ENCODE measurements at places on chromosomes 1 and 21. TPM values are rescaled to one million over a fixed set of nuclear protein-coding genes. Genes with fewer than 3 reads are reported as not detected.

Gene TRPM2
- 1.7 TPM for total RNA-seq

Gene CLCA1
- total RNA-seq = not detected

- no peak for DNase-seq
Observed at GRCh38 chr1:53503433-53504217, 44.4 kb downstream of the DMRTB1 start.

GRCh38 chr1:205965036-205965884 lies 22.0 kb upstream of the SLC26A9 start:
- no peak for DNase-seq

Gene DMRTA2
- total RNA-seq = not detected

- DNase-seq = no peak
Observed at GRCh38 chr1:36530261-36530660, 47.5 kb upstream of the CSF3R start.

- DNase-seq = no peak
Observed at GRCh38 chr1:29931477-29932175, 695.3 kb downstream of the PTPRU start.

DNA sequence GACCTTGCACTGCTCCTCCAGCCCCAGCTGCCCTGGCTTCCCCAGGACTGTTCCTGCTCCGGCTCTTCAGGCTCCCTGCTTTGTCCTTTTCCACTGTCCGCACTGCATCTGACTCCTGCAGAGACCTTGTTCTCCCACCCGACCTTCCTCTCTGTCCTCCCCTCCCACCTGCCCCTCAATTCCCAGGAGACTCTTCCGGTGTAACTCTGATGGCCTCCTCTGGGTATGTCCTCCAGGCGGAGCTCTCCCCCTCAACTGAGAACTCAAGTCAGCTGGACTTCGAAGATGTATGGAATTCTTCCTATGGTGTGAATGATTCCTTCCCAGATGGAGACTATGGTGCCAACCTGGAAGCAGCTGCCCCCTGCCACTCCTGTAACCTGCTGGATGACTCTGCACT lies 550 bp downstream of the ACKR1 start:
- DNase-seq = no peak

Gene CYYR1
- 3.7 TPM for total RNA-seq

GRCh38 chr1:101653482-101653946 lies 343.2 kb downstream of the OLFM3 start:
- no peak for DNase-seq

GRCh38 chr1:246398126-246398813 lies 108.8 kb downstream of the SMYD3 start:
- DNase-seq = no peak

GRCh38 chr1:231808990-231809389 lies 182.4 kb downstream of the DISC1 start:
- no peak for DNase-seq

Gene CCDC27
- total RNA-seq = not detected

Gene TCHHL1
- total RNA-seq = not detected

DNA sequence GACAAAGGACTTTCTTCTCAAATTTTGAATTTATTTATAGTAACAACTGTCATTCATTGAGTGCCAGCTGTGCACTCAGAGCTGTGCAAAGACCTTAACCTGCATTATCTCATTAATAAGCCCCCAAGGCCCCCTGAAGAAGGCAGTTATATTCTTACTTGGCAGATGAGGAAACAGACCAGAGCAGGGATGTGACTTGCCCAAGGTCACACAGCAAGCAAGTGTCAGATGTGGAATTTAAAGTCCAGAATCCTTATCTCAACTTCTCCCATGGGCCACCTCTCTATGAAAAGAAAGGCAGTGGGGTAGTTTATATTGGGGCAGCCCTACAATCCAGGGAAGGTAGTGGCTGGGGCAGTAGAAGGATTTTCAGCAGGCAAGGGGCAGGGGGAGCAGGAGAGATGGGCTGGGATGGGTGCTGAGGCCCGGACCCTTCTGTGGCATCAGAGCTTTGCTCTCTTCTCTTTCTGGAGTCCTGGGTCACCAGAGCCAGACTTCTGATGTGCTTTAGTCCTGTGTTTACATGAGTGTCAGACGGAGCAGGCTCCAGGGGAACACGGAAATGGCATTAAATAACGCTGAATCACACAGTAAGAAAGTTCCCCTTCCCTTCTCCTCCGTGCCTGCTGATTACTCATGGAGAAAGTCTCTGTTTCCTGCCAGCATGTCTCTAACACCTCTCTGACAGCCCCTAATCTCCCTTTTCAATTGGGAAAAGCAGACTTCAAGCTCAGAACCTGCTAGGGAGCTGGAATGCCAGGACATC lies 39.5 kb downstream of the EPHB2 start:
- peak; percentile 91 for DNase-seq

Gene FAM151A
- not detected for total RNA-seq

DNA sequence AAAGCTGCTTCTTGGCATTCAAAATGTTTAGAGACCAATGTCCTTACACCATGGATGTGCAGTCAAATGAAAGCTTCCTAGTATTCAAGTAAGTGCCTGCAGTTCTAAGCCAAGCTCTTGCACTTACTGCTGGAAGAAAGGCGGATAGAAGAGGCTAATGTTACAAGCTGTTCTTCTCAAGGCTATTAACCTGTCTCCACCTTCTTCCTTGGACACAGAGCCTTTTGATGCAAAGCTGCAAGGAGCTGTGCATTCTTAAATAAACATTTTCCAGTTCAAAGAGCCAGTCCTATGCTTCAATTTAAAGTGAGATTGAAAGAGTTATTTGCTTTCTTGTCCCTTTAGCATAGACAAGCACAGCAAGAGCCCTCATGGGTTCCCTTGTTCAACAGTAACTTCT lies 167.9 kb upstream of the RUNX1 start:
- no peak for DNase-seq

Data from epithelial cell of proximal tubule (primary cell).